Stimulated activated CD4-positive, alpha-beta T cell treated with anti-CD3 and anti-CD28 coated beads, Interleukin-4, amount 100 ng/mL, for 48 hours (primary cell): ENCODE measurements at places on chromosomes 6 and 20.

DNA sequence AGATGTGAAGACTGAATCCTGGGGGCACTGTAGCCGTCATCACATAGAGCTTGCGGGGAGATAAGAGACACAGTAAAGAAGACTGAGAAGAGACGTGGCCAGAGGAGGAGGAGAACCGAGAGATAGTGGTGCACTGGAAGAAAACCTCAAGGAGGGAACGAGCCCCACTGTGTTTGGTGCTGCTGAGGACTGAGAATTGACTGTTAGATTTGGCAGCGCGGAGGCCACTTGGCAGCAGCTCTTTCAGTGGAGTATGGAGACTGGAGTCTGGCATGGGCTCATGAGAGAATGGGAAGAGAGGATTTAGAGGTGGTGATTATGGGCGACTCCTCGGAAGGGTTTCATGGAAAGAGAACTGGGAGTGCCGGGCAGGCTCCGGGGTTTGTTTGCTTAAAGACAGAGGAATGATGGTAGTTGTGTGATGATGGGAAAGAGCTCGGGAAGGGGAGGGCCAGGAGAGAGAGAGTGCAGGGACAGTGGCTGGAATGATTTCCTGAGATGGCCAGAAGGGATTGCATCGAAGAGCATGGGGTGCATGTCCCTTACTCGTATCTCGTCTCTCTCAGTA, 18.0 kb downstream of the CDYL start:
- DNase-seq: no peak

GRCh38 chr20:8721098-8721497, 347.8 kb upstream of the PLCB4 start:
- peak; percentile 0 for DNase-seq

- no peak for DNase-seq
Measured at GRCh38 chr6:38554700-38555413, 84.9 kb downstream of the BTBD9 start.

DNA sequence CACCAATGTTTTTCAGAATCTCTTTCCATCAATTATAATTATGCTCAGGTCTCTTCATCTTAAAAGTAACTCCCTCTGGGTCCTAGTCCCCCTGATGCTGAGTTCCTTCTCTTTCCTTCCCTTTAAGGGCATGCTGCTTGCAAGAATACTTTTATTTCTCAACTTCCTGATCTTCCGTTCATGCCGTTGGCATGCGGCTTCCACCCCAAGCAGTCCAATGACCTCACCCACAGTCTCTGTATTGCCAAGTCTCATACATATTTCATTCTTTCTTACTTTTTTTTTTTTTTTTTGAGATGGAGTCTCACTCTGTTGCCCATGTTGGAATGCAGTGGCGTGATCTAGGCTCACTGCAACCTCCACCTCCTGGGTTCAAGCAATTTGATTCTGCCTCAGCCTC, 83.5 kb downstream of the NDUFAF5 start:
- no peak for DNase-seq

- no peak for DNase-seq
Measured at GRCh38 chr6:81487489-81487888, 265.0 kb downstream of the TENT5A start.

- DNase-seq: no peak
Measured at GRCh38 chr6:118333772-118334171, 214.3 kb upstream of the PLN start.

- DNase-seq: no peak
Measured at GRCh38 chr6:96015518-96016333, at the start of gene FUT9. Gene FUT9, plus strand, starts transcription at chr6:96015974. Its CDS starts 187,182 bp downstream, at chr6:96203156.

- DNase-seq: no peak
Measured at GRCh38 chr6:28816909-28817807, 106.6 kb downstream of the TRIM27 start.

- DNase-seq: no peak
Measured at GRCh38 chr6:140956571-140957369, 1176.0 kb upstream of the GJE1 start.

GRCh38 chr20:61886721-61887595, 178.7 kb downstream of the TAF4 start:
- DNase-seq: peak; percentile 15

DNA sequence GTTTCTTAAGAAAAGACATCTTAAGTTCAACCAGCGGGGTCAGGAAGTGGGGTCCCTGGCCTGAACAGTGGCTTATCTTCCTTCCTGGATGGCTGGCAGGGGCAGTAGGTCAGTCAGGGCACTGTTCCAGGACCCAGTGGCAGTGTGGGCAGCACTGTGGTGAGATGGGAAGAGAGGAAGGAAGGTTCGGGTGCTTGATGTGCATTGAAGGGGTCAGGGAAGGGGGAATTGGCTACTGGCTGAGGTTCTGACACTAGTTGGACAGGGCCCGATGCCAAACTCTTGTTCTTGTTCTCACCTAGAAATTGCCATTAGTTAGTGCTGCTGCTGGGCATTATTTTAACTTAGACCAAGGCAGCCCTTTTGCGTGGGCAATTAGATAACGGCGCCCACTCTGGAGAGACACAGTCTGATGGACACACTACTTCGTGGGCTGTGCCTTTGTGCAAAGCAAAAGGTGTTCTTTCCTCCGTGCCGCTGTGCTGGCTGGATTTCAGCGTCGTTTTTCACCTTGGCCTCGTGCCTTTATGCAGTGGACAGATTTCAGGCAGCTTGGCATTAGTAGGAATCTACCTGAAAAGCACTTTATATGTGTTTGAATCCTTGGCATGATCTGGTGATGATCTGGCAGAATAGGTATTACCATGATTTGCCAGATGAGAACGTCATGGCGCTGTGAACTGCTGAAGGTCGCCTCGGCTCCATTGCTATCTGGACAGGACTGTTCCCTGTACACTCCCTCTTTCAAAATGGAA, 30.3 kb downstream of the UTRN start:
- DNase-seq: no peak

GRCh38 chr20:46174469-46175126, 56.5 kb downstream of the CD40 start:
- peak; percentile 71 for DNase-seq

GRCh38 chr6:20197251-20197650, 15.0 kb downstream of the MBOAT1 start:
- no peak for DNase-seq

DNA sequence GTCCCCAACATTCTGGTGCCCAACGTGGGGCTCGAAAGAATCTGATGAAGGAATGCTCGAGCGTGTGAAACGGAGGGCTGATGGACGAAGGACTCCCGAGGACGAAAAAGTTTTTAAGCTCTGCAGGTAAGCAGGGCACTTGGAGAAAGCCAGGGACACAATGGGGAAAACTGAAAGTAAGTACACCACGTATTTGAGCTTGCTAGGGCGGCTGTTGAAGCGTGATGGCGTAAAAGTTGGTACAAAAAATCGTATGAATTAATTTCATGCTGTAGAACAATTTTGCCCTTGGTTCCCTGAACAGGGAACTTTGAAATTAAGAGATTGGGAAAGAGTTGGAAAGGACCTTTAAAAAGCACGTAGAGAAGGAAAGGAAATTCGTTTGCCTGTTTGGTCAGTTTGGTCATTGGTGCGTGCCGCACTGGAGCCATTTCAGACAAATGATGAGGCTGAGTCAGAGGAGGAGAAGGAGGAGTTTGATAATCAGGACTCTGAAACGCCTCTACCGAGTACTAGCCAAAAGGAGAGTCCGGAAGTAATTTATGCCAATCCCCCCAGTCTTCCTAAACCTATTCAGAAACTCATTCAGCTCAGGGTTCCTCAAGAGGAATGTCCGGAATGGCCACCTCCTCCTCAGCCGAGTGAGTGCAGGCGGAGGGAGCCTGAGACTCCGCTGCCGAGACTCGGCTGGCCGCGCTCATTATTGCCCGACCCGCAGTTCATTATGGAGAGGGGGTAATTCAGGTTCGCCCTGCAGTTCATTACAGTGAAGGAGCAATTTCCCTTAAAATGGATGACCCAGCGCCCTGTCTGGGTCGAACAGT, 59.2 kb upstream of the PRSS16 start:
- no peak for DNase-seq

DNA sequence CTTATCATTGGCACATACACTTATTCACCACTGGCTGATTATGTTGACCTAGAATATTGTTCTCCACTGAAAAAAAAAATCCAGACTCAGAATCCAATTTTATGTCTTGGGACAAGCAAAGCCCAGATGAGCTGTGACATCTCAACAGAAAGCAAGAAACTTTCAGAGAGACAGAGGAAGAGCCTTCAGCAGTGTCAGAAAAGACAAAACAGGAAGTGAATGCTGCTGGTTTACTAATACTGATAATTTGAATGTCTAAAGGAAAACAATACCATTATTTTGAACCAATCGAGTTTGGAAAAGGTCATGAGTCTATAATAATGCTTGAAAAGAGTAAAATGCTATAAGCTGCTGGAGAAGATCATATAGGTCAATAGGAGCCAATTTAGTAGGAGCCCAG, 179.8 kb upstream of the RIMS1 start:
- no peak for DNase-seq

GRCh38 chr6:89566930-89567629, 71.5 kb downstream of the LYRM2 start:
- DNase-seq: no peak

DNA sequence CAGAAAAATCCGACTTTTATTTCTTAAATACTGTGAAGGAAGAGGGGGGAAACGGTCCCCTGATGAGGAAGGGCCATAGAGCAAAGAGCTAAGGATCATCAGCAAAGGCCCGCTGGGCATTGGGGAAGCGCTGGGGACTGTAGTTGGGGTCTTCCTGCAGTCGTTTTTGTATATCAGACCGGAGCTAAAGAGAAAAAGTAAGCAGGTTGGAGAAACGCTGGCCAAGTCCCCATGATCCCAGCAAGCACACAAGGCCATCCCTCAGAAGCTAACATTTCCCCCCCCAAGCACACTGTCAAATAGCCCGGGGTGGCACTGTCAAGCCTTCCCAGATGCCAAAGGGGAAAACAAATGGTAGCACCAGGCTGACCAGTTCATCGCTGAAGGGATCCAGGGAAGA, 13.4 kb downstream of the BAG6 start:
- no peak for DNase-seq

GRCh38 chr20:22757424-22758183, 173.2 kb upstream of the FOXA2 start:
- DNase-seq: no peak

GRCh38 chr6:2951728-2952127, 19.6 kb downstream of the SERPINB6 start:
- no peak for DNase-seq

DNA sequence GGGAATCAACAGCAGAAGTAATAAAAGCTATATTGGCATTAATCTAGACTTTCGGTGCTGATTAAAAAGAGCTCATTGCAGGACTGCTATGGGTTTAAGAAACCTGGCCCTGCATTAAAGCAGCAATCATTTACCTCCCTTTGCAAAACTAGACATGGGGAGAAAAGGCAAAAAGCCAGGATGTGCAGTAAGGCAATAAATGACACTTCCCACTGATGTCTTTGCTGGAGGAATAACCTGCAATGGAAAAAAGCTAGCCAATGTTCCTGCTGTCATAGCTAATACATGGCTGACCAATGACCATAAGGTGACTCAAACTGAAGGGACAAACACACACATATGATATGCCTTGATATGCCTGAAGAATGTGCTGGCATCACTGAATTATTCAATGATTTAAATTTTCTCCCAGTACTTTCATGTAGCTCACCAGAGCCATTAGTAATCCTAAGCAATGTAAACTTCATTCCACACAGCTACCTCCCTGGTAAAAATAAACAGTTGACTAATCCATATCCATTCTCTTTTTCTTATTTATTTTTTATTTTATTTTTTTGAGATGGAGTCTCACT, 8.7 kb downstream of the DNAAF9 start:
- DNase-seq: no peak

GRCh38 chr6:144350528-144350880, 65.4 kb downstream of the UTRN start:
- DNase-seq: no peak

GRCh38 chr6:108920751-108921150, 72.5 kb downstream of the ARMC2 start:
- DNase-seq: no peak
